HT1080 (cell line): ENCODE measurements at places on chromosomes 3 and 15. TPM values are rescaled to one million over a fixed set of nuclear protein-coding genes. Genes with fewer than 3 reads are reported as not detected.

DNA sequence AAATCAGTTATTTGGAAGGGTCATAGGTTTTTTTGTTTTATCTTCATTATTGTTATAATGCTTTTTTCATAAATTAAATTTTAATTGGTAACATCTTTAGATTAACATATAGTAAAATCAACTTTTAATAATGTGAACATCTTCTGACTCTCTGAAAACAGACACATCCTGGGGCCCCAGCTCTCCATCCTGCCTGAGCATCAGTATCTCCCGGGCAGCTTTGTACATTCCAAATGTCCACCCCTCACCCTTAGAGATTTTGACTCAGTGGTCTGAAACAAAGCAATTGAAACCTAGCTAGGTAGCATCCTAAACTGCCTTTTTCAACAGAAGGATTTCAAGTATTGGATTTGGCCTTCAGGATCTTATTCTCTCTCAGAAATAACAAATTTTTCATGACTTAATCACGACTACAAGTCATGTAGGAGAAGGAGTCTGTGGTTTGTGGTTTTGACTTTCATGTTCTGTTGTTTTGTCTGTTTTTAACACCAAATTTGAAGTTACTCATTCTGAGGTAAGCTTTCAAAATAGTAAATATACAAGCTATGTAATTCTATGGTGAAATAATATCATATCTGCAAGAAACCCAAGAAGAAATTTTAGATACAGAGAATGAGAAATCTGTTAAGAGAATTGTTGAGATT lies 147.3 kb upstream of the UBE2E2 start:
- DNase-seq: peak; percentile 81

Gene DLEC1
- not detected in 2 replicates for total RNA-seq

DNA sequence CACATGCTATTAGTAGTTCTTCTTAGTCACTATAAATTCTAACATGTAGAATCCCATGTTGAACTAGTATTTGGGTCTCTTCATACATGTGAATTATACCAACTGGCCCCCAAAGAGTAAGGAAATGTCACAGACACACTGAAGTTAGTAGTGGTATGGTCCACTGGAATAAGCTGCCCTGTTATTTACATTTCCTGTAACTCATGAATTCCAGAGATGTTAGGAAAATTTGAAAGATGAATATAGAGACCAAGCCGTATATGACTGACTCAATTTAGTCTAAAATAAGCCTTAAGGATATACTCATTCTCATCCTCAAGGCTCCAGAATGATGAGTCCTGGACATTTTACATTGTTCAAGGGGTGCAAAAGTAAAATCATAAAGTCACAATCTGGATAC lies 81.2 kb downstream of the FBXL22 start:
- DNase-seq: no peak

Gene C3orf70
- 1.7 and 2.6 TPM in 2 replicates for total RNA-seq

- no peak for DNase-seq
These were observed 30.7 kb upstream of the SLC24A5 start for GRCh38 chr15:48090115-48090514.

- DNase-seq: no peak
These were observed 97.6 kb upstream of the RASGRP1 start for GRCh38 chr15:38662033-38662802.

DNA sequence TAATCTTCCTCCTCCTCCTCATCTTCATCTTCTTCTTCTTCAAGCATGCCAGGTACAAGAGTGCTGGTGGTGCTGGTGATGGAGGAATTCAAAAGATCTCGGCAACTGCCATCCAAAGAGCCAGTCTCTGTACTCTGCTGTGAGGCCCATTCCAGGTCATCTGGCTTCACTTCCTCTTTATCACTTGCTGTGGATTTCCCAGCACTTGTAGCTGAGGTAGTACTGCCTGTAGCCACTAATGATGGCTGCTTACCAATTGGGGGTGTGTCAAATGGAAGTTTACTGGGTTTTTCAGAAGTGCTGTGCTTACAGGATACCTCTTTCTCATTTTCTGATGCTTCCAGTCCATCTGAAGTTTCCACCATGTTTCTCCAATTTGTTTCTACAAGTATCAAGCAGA lies 28.8 kb upstream of the SHC4 start:
- DNase-seq: no peak

Gene TPRA1
- 65.7 and 72.7 TPM in 2 replicates for total RNA-seq

Gene C2CD4A
- not detected in 2 replicates for total RNA-seq

GRCh38 chr3:70982700-70983140 lies 600.8 kb downstream of the FOXP1 start:
- DNase-seq: peak; percentile 82

GRCh38 chr3:143612541-143612940 lies 235.7 kb downstream of the SLC9A9 start:
- no peak for DNase-seq

Gene FAM98B
- total RNA-seq: 9.9 and 14.0 TPM in 2 replicates

DNA sequence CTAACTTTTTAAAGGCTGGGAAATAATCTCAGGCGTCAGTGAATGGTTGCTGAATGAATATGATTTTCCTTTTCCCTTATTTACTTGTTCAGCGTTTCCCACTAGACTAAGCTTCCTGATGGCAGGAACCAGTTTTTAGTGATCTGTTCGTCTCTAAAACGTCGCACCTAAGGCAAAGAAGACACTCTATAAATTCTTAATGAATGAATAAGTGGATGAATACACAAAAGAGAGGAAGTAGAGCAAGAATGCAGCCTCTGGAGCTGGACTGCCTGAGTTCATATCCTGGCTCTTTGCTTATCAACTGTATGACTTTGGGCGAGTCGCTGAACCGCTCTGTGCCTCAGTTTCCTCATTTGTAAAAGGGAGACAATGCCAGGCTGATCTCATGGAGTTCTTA lies 38.7 kb downstream of the WNT7A start:
- DNase-seq: peak; percentile 41

Gene DALRD3
- total RNA-seq: 51.6 and 64.6 TPM in 2 replicates

DNA sequence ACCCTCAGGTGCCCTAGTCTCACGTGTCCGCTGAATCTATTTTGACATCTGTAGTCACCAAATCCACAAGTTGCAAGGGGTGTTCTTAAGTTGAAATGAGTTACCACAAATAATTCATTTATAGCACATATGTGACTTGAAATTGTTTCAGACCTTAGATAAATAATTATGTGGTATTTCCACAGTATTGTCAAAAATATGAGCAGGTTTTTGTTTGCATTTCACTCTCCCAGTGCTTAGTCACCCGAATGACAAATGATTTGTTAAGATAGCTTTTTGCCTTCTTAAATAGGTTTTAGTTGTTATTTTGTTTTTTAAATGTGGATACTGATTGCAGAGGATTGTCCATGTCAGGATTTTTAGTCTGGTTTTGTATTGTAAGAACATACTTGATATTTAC lies 2.6 kb downstream of the MFSD1 start:
- DNase-seq: no peak

Gene MTHFS
- 29.6 and 41.8 TPM in 2 replicates for total RNA-seq

- no peak for DNase-seq
These were observed 1.8 kb downstream of the ONECUT1 start for GRCh38 chr15:52788099-52788986.

DNA sequence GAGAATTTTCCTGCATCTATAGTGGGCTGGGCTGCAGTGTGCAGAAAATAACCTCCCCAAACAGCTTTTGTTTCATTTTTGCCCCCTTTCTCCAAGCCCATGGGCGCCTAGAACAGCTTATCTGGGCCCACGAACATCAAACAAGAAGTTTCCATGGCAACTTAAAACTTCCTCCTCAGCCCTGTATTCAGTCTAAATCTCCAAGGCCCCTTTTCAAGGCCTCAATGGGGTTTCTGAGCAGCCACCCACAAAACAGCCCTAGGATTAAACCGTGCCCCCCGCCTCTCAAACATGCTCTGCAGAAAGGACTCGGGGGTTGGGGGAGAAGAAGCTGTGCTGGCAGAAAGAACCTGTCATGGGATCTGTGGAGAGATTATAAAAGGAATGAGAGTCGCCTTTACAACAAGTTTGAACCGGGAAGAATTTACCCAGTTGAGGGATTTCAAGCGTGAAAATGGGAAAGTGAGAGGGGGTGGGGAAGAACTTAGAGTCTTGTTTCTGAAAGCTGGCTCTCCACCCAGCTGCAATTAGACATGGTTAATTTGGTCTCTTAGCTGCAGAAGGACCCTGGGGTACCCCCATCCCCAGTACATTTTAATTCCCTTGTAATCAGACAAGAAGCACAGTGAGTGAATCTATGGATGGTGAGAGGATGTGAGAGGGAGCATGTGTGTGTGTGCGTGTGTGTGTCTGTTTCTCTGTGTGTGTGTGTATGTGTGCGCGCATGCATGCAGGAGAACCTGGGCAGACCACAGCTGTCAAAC lies 4.3 kb upstream of the FAM107A start:
- no peak for DNase-seq

- peak; percentile 16 for DNase-seq
These were observed 117.3 kb upstream of the PLXND1 start for GRCh38 chr3:129723558-129724324.

DNA sequence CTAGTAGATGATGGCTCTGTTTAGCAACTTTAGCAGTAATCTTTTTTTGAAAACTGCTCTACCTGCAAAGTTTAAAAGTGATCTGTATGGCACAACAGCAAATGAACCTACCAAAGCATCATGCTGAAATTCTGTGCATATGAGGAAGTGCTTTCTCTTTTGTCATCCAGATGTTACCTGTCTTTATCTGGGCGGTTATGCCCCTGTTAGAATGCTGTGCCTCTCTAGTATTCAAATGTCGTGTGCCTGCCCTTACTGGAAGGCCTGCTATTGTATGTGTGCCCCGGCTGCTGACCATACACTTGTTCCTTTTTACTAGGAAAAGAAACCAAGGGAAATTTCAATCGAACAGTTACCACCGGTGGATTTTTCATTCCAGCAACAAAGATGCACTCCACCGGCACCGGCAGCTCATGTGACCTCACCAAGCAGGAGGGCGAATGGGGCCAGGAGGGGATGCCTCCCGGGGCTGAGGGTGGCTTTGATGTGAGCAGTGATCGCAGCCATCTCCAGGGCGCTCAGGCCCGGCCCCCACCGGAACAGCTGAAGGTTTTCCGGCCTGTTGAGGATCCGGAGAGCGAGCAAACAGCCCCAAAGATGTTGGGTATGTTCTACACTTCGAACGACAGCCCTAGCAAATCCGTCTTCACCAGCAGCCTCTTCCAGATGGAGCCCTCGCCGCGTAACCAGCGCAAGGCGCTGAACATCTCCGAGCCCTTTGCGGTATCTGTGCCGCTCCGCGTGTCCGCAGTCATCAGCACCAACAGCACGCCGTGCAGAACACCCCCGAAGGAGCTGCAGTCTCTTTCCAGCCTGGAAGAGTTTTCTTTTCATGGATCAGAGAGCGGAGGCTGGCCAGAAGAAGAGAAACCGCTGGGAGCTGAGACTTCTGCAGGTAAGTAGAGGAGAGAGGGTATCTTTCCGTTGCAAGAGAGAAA lies 61.6 kb downstream of the TMEM39A start:
- DNase-seq: no peak

GRCh38 chr15:23570486-23570885 lies 5.0 kb downstream of the MKRN3 start:
- peak; percentile 39 for DNase-seq

Gene RAD18
- total RNA-seq: 34.7 and 42.0 TPM in 2 replicates
